ENCODE measurements at places on chromosomes 7 and 10. TPM values are rescaled to one million over a fixed set of nuclear protein-coding genes. Genes with fewer than 3 reads are reported as not detected.

The RSU1 gene
- 60.6 TPM for total RNA-seq

The ABCB4 gene
- not detected for total RNA-seq

The KCTD7 gene
- 7.4 TPM for total RNA-seq

The LLCFC1 gene
- not detected for total RNA-seq

The TAS2R5 gene
- 1.3 TPM for total RNA-seq

The AGR2 gene
- total RNA-seq, result not detected

The C10orf95 gene
- total RNA-seq, result 0.19 TPM

The IFIT1B gene
- total RNA-seq, result not detected

The WEE2 gene
- not detected for total RNA-seq

- no peaks in the 10 kb centered on the region for H3K4me1 ChIP-seq
- H3K4me3 ChIP-seq, result no peak overlapping the region
- H3K27ac ChIP-seq, result no peak overlapping the region
- no peaks in the 10 kb centered on the region for H3K27me3 ChIP-seq
- no peak for DNase-seq
Measured at GRCh38 chr7:36303202-36304098, 86.2 kb upstream of the ANLN start.

- no peaks in the 10 kb centered on the region for H3K27me3 ChIP-seq
- no peaks in the 10 kb centered on the region for H3K4me1 ChIP-seq
- H3K4me3 ChIP-seq, result no peak overlapping the region
- no peak for DNase-seq
- no peak overlapping the region for H3K27ac ChIP-seq
- H3K36me3 ChIP-seq, result no peaks in the 10 kb centered on the region
Measured at GRCh38 chr7:108079276-108079647, 50.9 kb downstream of the LAMB4 start.

DNA sequence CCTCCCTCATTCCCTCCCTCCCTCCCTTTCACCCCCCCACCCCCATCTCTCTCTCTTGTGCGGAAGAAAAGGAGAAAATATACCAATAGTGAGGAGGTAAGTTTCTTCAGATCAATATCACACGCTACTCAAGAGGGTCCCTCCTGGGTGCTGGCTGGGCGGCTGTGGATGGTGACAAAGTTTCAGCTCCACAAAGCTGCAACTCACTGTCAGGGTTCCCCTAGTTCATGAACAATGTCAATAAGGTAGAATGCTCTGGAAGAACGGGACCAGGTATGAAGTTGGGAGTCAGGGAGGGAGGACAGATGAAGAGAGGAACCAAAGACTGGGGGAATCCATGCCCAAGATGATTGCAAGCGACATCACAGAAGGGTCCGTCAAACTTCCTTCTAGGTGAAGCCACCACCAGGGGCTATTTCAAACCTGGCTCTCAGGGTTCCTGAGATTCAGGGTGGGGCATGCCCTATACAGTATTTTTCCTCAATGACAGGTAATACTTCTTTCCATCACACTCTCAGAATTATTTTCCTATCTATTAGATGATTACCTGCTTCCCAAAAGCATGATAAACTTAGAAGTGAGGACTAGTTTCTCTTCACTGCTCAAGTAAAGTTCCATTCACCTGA lies 1.4 kb upstream of the PDE1C start:
- H3K27me3 ChIP-seq, result peaks cover 20% of the 10 kb centered on the region
- H3K36me3 ChIP-seq, result no peaks in the 10 kb centered on the region
- no peak overlapping the region for H3K4me3 ChIP-seq
- no peak overlapping the region for H3K27ac ChIP-seq
- no peak for DNase-seq
- no peaks in the 10 kb centered on the region for H3K4me1 ChIP-seq

DNA sequence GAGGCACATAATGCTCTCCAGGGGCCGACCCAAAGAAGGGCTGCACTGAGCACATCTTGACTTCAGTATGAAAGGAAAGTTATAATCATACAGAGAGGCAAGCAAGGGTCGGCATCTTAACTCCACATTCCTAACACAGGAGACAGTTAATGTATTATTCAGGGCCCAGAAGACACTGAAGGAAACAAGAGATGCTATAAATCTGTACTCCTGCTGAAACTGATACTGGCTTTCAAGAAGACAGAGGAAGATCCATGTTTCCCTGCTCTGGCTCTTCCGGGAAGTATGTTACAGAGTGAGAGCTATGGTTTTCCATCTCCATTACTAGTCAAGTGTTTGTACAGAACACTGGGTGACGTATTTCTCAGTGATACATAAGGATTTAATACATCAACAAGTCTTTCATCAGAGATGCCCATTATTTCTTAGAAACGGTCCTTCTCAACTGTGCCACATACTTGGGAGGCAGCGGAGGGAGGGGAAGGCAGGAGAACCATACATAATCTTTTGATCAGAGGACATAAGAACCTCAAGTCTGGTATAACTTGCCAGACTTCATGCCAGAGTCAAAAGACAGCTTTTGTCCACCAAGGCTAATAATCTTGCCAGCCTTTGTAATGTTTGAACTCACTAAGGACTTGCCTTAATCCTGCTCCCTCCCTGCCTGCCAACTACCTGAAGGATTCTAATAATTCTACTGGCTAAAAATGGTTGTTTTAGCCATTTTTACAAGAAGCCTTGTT lies 58.1 kb downstream of the ENO4 start:
- H3K27me3 ChIP-seq, result peaks cover 5% of the 10 kb centered on the region
- H3K4me1 ChIP-seq, result no peaks in the 10 kb centered on the region
- no peak overlapping the region for H3K27ac ChIP-seq
- no peaks in the 10 kb centered on the region for H3K36me3 ChIP-seq
- no peak overlapping the region for H3K4me3 ChIP-seq

GRCh38 chr7:77425101-77426051 lies 9.2 kb upstream of the GSAP start:
- H3K27me3 ChIP-seq, result peaks cover 7% of the 10 kb centered on the region
- H3K4me1 ChIP-seq, result peaks cover 21% of the 10 kb centered on the region
- DNase-seq, result no peak
- no peak overlapping the region for H3K27ac ChIP-seq
- H3K4me3 ChIP-seq, result no peak overlapping the region
- no peaks in the 10 kb centered on the region for H3K36me3 ChIP-seq

DNA sequence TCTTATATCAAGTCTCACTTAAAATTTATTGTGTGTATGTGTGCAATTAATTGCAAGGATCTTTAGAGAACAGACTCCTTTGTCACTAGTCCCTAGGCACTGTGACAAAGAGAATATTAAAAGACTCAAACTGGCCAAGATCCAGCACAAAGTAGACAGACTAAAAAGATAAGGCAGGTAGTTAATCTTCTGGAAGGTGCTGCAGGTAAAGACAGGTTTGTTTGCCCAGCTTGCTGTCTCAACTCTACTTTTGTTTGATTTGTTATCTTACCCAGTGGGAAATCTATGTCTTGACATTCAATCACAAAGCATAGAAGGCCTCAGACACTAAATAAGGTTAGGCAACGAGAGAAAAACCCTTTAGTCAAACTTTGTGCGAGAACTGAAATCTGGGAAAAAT lies 807.9 kb upstream of the LRRN3 start:
- no peaks in the 10 kb centered on the region for H3K36me3 ChIP-seq
- no peaks in the 10 kb centered on the region for H3K27me3 ChIP-seq
- DNase-seq, result no peak
- H3K27ac ChIP-seq, result no peak overlapping the region
- no peaks in the 10 kb centered on the region for H3K4me1 ChIP-seq

GRCh38 chr10:96695975-96696634 lies 24.2 kb downstream of the PIK3AP1 start:
- no peaks in the 10 kb centered on the region for H3K36me3 ChIP-seq
- peaks cover 22% of the 10 kb centered on the region for H3K4me1 ChIP-seq
- no peak for DNase-seq
- H3K27ac ChIP-seq, result no peak overlapping the region
- H3K4me3 ChIP-seq, result no peak overlapping the region
- H3K27me3 ChIP-seq, result no peaks in the 10 kb centered on the region

GRCh38 chr10:30199376-30200016 lies 140.1 kb upstream of the JCAD start:
- H3K4me3 ChIP-seq, result no peak overlapping the region
- DNase-seq, result no peak
- H3K36me3 ChIP-seq, result no peaks in the 10 kb centered on the region
- H3K27me3 ChIP-seq, result peaks cover 8% of the 10 kb centered on the region

- peaks cover 20% of the 10 kb centered on the region for H3K4me1 ChIP-seq
- no peak overlapping the region for H3K27ac ChIP-seq
- no peak for DNase-seq
- no peaks in the 10 kb centered on the region for H3K27me3 ChIP-seq
- H3K4me3 ChIP-seq, result no peak overlapping the region
Measured at GRCh38 chr7:157564517-157565177, 227.8 kb downstream of the DNAJB6 start.

DNA sequence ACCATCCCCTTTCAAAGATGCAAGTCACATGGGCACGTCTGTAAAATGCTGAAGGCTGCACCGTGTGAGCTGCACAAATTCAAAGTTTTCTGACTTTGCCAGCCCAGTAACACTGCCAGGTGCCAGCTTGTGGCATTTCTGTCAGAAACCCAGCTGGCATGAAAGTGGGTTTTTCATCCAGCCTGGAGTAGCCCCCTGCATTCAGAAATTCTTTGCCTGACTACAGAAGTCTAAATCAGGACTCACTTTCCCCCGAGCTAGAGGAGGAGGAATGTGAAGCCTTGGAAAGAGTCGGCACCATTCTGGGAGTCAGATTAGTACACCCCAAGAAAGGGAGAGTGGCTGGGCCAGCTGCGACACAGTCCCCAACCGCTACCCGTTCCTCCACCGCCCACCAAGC lies 56.7 kb upstream of the EN2 start:
- no peaks in the 10 kb centered on the region for H3K36me3 ChIP-seq
- H3K27me3 ChIP-seq, result peaks cover 33% of the 10 kb centered on the region
- no peak for DNase-seq
- H3K4me3 ChIP-seq, result no peak overlapping the region

DNA sequence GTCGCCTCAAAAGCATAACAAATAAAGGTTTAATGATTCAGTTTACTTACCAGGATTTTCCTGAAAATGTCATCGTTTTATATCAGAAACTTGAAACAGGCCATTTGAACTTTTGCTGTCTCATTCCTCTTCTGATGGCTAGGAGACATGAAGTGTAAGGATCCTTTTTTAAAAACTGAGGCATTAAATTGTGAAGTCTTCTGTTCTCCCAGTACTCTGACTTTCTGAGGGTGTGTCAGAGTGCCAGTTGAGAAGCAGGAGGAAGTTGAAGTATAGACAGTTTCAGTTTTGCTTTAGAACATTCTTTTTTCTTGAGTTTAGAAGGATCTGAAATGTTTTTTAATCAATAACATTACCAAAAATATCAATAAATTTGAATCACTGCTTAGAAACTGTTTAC lies at the start of gene SAMD9L:
Gene SAMD9L (minus strand): TSS at position 242 of the 400 bp plus-strand sequence. CDS start 12,414 bp downstream, outside the sequence.
- H3K4me3 ChIP-seq, result peak within 1 kb of the TSS; percentile 84
- peak within 1 kb of the TSS; percentile 82 for H3K27ac ChIP-seq

- no peak overlapping the region for H3K4me3 ChIP-seq
- H3K27ac ChIP-seq, result no peak overlapping the region
- H3K36me3 ChIP-seq, result no peaks in the 10 kb centered on the region
- no peaks in the 10 kb centered on the region for H3K27me3 ChIP-seq
- H3K4me1 ChIP-seq, result no peaks in the 10 kb centered on the region
- no peak for DNase-seq
Measured at GRCh38 chr10:51301644-51302043, 227.4 kb downstream of the PRKG1 start.

DNA sequence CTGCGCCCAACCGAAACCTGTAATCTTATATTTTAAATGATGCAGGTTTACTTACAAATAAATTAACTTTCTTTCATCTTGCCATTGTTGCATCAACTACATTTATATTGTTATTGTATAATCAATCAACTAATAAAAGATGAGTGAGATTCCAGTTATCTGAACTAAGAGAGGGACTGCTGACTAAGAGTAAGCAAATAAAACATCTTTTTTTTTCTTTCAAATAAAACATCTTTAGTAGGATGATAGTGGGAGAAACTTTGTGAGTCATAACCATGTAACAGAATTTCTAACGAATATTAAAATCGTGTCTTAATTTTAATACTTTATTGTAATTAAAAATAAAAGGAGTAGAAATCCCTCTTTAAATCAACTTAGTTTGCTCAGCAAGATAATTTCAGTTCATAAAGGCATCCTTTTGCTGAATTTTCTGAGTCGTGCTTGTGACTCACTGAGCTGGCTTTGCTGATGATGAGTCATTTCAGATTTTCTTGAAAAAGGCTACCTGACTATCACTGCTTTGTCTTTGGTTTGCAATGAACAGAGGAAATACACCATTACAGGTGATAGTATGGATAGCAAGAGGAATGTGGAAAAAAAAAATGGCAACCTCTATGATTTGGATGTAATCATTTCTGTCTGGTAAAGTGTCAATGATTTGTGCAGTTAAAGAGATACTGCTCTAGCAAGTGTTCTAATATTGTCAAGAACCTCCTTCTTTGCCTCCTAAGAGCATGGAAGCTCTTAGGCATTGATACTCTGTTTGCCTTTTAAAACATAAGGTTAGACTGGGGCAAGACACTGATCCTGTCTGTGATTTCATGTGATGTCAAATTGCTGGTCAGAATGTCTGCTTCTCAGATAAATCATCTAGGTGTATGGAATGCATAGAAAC lies 119.5 kb downstream of the GPR158 start:
- H3K36me3 ChIP-seq, result no peaks in the 10 kb centered on the region
- DNase-seq, result no peak
- H3K4me1 ChIP-seq, result no peaks in the 10 kb centered on the region
- H3K4me3 ChIP-seq, result no peak overlapping the region
- H3K27ac ChIP-seq, result no peak overlapping the region

DNA sequence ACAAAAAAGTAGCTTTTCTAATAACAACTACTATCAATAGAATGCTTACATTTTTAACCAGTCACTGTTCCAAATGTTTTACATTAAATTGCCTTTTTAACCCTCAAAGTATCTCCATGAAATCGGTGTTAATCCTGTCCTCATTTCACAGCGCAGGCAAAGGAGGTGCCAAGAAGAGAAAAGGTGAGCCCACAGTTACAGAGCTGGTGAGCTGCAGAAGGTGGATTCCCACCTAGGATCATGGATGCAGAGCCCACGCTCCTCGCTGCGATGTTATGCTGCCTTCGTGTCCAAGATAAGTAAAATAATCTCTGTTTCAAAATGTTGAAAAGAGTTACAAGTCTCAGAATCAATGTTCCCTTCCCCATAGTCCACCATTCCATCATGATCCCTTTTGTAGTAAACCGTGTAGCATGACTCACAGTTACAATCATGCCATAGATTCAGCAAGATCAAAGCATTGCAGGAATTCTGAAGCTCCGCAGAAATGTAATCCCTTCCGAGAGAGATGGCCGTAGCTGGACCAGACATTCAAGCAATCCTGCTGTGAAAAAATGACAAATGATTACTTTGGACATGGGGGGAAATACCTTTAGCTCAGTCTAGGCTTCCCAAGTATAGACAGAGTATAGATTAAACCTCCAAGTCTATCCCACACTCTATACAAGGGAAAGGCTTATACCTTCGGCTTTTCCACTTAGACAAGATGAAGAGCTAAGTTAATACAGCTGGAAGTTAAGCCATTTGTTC lies 394.7 kb upstream of the AKR1E2 start:
- no peaks in the 10 kb centered on the region for H3K27me3 ChIP-seq
- H3K4me3 ChIP-seq, result no peak overlapping the region
- DNase-seq, result no peak
- no peaks in the 10 kb centered on the region for H3K4me1 ChIP-seq

GRCh38 chr10:59387951-59388670 lies 25.8 kb upstream of the FAM13C start:
- no peak for DNase-seq
- H3K27me3 ChIP-seq, result no peaks in the 10 kb centered on the region
- H3K36me3 ChIP-seq, result no peaks in the 10 kb centered on the region
- H3K4me3 ChIP-seq, result no peak overlapping the region

Measured in activated CD4-positive, alpha-beta memory T cell treated with anti-CD3 and anti-CD28 coated beads for 36 hours (primary cell).